Epithelial cell of umbilical artery (primary cell): ENCODE measurements at places on chromosomes 7 and 10. TPM values are rescaled to one million over a fixed set of nuclear protein-coding genes. Genes with fewer than 3 reads are reported as not detected.

CCDC172 gene
- total RNA-seq, result not detected in 2 replicates

TBX20 gene
- total RNA-seq, result 0.15 and 0.97 TPM in 2 replicates

CTNNA3 gene
- total RNA-seq, result not detected in 2 replicates

URGCP gene
- 20.5 and 35.4 TPM in 2 replicates for total RNA-seq

TRA2A gene
- 29.9 and 51.2 TPM in 2 replicates for total RNA-seq

PAX4 gene
- total RNA-seq, result not detected in 2 replicates

AGR2 gene
- total RNA-seq, result not detected in 2 replicates

IFIT1B gene
- not detected in 2 replicates for total RNA-seq

PITX3 gene
- not detected in 2 replicates for total RNA-seq
